ENCODE measurements at places on chromosomes 4 and X. TPM values are rescaled to one million over a fixed set of nuclear protein-coding genes. Genes with fewer than 3 reads are reported as not detected.

Gene ATP8A1
- total RNA-seq = 0.40 TPM

Gene GTPBP6
- 15.3 TPM for total RNA-seq

Gene CCNA2
- 37.0 TPM for total RNA-seq

Gene NPFFR2
- not detected for total RNA-seq

Gene SUPT20HL1
- not detected for total RNA-seq

Gene TMEM47
- total RNA-seq = 0.16 TPM
